Femur (tissue), 1 donor: ENCODE measurements at places on chromosomes 3 and 15.
A peak's percentile ranks its signal among the peaks of the same experiment; 100 is the strongest.

GRCh38 chr15:62795171-62795570, 247.4 kb upstream of the TPM1 start:
- DNase-seq, result no peak

DNA sequence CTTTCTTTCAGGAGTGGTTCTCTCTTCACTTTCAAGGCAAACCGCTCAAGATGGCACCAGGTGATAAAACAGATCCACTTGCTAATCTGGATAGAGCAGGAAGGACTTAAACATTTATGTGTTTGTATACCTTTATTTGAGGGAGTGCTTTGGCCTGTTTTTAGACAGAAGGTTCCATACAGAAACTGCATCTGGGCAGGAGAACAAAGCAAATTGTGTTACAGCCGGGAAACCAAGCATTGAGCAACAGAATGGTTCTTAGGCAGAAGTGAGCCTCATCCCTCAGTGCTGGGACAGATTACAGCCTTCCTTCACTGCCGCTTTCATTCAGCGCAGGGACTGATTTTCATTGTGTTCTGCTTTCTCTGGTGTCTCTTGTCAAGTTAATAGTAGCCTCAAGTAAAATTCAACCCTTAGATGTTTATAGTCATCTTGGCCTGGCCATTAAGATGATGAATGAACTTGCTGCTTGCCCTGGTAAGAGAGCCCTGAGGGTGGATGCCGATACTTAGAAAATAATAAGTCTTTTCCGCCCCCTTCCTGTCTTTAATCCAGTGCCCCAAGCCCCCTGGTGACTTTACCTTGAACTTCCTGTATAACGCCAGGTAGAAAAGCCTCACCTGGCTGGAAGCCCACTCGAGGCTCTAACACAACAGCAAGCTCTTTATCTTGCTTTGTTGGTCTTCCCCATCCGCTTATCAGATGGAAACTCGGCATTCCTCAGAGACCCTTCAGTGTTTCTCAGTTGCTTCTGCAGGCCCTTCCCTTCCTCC, 168.0 kb upstream of the CTDSPL start:
- no peak for DNase-seq

DNA sequence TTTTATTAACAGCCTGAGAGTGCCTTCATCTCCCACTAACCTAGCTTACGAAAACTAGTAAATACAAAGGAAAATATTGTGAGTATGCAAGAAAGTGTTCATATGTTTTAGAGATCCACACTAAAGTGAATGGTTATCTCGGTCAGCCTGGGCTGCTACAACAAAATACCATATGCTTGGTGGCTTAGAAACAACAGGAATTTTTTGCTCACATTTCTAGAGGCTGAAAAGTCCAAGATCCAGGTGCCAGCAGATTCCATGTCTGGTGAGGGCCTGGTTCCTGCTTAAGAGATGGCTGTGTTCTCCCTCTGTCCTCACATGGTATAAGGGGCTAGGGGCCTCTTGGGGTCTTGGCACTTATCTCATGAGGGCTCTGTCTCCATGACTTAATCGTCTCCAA, 20.5 kb upstream of the SLC30A4 start:
- DNase-seq, result no peak

- no peak for DNase-seq
These were observed 38.5 kb downstream of the HPS3 start for GRCh38 chr3:149167898-149168297.

DNA sequence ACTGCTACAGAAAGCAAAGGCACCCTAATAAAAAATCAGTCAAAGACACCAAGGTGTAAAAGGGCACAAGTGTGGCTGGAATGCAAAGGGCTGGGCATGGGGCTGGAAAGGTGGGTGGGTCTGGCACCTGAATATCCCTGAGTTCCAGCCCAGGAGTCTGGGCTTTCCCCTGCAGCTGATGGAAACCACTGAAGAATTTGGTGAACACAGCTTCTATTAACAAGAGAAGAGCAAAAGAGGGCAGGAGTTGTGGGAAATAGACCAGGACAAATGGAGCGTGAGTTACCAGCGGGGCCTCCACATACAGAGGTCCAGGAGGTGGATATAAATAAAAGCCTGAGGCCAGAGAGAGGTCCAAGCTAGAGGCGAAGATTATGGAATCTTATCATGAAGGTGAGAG, 45.1 kb upstream of the TPM1 start:
- DNase-seq, result no peak

- DNase-seq, result no peak
These were observed 48.6 kb downstream of the ZNF445 start for GRCh38 chr3:44428910-44429309.

GRCh38 chr15:99445272-99445850, 120.4 kb upstream of the MEF2A start:
- DNase-seq, result no peak

GRCh38 chr3:48065035-48065434, 48.8 kb upstream of the MAP4 start:
- no peak for DNase-seq

GRCh38 chr15:66927201-66928077, 138.0 kb upstream of the SMAD3 start:
- DNase-seq, result no peak

DNA sequence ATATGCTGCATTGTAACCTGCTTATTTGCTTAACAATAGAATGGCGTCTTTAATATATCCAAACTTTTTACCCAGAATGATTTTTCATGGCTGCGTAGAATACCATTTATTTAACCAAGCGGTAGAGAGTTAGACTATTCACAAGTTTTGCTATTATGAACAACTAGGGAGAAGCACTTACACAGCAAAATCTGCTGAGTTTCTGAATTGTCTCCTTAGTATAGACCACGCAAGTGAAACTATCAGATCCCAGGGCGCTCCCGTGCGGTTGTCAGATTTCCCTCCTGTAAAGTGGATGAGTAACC, 12.6 kb upstream of the ADPGK start:
- DNase-seq, result no peak

DNA sequence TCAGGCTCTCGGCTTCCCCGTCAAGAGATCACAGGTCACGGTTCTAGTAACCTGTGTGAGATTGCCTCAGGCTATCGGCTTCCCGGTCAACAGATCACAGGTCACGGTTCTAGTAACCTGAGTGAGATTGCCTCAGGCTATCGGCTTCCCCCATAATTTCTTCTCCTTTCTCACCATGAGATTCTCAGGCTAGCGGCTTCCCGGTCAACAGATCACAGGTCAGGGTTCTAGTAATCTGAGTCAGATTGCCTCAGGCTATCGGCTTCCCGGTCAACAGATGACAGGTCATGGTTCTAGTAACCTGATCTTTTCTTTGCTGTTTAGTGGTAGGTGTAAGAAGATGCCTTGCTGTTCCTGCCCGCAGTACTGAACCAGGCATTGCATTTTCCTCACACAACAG, 418.2 kb upstream of the ZNF717 start:
- DNase-seq, result no peak

DNA sequence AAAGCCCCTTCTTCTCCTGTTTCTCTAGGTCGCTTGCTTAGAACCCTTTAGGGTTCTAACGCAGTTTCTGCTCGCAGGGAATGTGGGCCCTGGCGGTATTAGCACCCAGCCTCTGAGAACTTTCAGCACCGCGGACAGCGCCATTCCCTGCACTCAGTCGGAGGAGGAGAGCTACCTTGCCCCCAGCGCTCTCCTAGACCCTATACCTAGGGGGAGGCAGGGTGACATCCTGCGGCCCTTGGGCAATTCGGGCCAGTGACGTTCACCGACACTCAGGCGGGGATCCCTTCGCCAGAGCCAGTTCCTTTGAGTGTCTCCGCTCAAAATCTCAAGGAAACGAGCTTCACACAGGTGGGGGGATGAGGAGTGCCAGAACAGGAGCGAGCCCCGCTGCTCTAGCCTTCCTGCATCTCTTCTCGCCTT, 1.3 kb downstream of the SLC7A14 start:
- DNase-seq, result peak; percentile 68

DNA sequence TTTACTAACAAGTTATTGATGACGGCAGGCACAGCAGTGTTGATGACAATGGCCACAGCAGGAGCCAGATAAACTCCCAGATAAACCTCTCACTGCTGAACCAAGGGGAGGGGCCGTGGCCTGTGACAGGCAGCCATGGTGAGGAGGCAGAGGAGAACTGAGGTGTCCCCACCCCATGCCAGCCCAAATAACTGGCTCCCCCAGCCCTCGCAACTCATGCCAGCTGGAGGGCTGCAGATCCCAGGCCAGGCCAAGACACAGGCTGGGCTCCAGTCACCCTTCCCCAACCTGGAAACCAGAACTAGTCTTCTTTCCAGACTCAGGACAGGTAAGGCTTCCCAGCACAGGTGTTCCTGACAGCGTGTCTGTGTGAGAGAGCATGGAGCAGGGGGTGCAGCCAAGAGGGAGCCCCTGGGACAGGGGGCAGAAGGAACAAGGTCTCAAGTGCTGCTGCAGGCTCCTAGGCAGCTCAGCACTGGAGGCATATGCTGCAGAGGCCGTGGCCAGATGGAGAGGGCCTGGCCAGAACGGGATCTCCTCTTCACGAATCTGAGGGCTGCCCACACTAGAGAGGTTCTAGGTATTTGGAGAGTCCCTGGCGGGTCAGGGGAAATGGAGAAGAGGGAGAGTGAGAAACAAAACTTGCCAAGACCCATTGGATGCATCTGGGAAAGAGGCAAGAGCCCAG, 15.9 kb downstream of the PLA2G4F start:
- peak; percentile 10 for DNase-seq

GRCh38 chr3:139636511-139636910, 41.3 kb downstream of the NMNAT3 start:
- DNase-seq, result no peak

- DNase-seq, result no peak
These were observed 211.4 kb downstream of the IL5RA start for GRCh38 chr3:2898591-2899353.

DNA sequence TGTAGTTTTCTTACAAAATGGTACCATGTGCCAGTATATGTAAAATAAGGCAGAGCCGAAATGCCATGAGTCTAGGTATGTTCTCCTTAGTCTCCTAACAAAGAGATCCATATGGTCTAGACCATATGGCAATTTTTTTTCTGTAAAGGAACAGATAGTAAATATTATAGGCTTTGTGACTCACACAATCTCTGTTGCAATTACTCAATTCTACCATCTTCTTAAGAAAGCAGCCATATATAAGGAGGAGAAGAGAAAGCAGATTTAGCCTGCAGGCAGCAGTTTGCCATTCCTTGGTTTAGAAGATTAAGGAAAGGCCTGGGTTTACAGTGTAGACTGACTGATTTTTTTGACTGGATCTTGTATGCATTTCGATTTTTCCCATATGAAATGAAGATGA, 16.3 kb upstream of the BBX start:
- DNase-seq, result no peak

GRCh38 chr15:32884146-32884545, 166.3 kb downstream of the GREM1 start:
- no peak for DNase-seq

DNA sequence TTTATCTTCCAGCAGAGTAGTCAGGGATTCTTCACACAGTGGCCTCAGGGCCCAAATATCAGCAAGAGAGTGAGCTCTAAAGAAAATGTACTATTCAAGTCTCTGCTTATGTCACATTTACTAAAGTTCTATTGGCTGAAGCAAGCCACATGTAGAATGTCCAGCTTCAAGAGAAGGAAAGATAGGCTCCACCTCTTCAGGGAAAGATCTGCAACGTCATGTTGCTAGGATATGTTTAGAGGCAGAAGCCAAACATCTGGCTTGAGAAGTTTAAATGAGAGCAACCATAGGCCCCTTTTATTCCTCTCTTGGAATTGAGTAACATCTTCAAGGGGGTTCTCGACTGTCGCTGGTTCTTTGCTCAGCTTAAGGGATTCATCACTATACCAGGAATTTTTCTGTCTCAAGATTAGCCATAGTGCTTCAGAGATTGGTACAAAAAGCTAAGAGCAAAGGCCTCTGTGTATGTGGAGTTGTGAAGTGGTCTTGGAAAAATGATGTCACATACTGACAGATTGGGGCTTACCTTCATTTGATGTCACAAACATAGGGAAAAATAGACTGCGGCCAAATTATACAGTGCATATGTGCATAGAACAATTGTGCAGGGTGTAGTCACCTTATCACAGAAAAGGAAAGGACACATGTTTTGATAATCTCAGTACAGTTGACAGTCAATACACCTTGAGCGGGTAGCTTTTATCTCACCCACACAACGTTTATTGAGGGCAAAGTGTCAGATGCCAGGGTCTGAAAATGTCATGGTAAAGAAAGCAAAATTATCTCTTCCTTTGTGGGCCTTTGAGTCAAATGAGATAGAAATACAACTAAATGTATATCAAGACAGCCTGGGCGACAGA, 11.3 kb upstream of the THRB start:
- DNase-seq, result no peak

DNA sequence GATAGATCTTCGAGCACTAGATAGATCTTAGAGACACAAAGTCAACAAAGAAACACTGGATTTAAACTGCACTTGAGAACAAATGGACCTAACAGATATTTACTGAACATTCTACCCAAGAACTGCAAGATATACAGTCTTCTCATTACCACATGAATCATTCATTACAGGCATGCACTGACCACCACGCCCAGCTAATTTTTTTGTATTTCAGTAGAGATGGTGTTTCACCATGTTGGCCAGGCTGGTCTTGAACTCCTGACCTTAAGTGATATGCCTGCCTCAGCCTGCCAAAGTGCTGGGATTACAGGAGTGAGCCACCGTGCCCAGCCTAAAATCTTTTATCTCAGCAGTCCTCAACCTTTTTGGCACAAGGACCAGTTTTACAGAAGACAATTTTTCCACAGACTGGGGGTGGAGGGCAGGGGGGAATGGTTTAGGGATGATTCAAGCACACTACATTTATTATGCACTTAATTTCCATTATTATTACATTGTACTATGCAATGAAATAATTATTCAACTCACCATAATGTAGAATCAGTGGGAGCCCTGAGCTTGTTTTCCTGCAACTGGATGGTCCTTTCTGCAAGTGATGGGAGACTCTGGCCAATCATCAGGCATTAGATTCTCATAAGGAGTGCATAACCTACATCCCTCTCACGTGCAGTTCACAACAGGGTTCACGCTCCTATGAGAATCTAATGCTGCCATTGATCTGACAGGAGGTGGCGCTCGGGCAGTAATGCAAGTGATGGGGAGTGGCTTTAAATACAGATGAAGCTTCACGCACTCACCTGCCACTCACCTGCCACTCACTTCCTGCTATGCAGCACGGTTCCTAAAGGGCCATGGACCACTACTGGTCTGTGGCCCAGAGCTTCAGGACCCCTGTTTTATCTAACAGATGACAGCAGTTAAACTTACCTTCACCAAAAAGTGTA, 21.7 kb downstream of the CSNK1G1 start:
- no peak for DNase-seq

DNA sequence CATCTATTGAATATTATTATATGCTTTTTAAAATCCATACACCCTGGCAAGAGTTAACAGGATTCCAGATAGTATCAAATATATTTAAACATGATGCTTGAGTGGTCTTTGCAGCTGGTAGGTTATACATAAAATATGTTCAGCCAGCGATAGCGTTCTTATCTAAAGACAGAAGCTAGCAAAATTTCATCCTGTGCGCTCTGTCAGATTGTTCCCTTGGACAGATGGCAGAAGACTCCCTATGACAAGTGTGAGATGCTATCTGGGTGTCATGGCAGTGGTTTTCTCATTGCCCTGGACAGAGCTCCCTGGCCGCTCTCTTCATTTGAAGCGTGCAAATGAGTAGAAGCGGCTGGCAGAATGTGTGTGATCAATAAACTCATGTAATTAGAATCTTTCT, 175.2 kb upstream of the SOX14 start:
- no peak for DNase-seq
